ENCODE measurements at places on chromosomes 4 and X.
A peak's percentile ranks its signal among the peaks of the same experiment; 100 is the strongest.

DNA sequence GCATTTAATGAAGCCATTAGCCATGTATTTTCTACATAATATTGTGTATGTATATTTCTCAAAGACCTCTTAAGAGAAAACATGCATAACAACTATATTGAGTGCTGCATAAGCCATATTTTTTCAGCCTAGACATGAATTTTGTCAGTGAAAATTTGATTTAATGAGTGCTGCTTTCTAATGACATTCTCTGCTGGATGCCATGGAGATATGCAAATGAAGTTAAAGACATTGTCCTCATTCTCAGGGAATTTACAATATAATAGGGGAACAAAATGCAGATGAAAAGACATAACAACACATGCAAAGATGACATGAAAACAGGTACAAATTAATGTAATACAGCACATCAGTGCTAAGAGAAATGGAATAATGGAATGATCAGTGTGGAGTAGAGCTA is 118.7 kb downstream of the ATOH1 start:
- DNase-seq = no peak

- DNase-seq = no peak
These were observed 4.8 kb downstream of the FRMPD3 start for GRCh38 chrX:107454302-107454701.

DNA sequence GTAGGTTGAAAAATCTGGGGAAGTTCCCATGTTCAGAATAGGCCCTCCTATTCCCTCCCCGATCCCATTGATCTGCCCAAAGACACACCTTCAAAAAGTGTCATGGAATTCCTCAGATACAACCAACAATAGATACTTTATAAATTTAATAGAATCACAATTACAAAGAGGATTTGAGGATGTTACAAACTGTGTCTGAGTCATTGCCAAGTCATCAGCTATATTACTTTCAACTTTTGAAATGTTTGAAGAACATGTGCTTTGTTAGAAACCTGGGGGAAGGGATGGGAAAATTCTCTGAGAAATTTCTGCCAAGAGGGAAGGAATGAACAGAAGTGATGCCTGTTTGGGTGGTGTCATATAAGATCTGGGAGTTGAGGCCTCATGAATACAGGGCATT is 46.7 kb downstream of the KCNIP4 start:
- DNase-seq = no peak

- DNase-seq = no peak
These were observed 67.7 kb downstream of the THOC2 start for GRCh38 chrX:123665197-123665596.

DNA sequence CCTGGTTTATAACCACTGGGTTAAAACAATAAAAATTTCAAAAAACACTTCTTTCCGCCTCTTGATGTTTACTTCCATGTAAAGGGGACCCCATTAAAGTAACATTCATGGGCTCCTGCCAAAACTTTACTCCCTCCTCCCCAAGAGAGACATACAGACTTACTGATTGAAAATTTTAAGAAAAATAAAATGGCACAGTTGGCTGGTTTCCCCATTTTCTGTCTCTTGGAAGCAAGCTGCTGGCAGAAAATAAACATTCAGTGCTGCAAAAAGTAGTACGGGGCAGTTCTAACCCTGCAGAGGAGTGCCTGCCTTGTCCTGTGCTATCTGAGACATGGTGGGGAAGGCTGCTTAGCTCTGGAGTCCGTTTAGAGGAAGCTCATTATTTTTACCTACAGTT is 187.3 kb upstream of the INTU start:
- DNase-seq = no peak

GRCh38 chrX:46687619-46688018 is 71.3 kb downstream of the SLC9A7 start:
- DNase-seq = no peak

DNA sequence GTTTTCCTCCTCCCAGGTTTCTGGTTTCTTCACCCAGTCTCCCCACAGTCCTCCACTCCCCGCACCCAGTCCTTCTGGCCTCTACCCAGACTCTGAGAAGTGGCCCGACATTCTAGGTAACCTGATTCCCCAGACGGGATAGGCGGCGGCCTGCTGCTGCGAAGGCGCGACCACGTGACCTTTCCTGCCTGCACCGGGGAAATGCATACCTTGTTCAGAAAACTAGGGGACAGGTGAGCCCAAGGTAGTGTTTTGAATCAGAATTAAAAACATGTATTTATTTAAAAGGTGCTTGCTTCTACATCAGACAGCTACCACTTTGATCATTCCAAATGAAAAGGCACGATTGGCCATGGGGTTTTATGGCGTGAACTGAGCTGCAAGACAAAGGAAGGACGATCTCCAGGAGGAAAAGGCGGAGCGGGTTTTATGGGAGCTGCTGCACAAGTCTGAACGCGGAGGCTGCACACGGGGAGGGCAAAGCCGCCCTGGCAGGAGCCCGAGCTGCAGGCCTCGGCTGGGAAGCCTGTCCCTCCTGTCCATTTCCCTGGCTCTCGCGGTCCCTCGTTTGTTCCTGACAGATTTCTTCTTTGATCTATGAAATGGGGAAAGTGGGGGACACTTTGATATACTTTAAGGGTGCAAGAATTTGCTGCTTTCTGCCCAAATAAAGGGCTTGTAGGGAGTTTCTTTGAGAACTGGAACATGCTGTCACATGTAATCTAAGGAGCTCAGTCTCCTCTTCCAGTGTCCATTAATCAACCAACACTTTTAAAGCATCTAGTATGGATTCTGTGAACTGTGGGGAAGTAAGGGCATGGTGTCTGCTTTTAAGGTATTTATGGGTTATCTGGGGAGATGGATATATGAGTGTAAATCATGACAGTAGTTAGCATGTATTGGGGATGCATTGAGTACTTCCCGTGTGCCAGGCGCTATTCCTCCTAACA is 150.9 kb downstream of the SPRY1 start:
- DNase-seq = no peak

DNA sequence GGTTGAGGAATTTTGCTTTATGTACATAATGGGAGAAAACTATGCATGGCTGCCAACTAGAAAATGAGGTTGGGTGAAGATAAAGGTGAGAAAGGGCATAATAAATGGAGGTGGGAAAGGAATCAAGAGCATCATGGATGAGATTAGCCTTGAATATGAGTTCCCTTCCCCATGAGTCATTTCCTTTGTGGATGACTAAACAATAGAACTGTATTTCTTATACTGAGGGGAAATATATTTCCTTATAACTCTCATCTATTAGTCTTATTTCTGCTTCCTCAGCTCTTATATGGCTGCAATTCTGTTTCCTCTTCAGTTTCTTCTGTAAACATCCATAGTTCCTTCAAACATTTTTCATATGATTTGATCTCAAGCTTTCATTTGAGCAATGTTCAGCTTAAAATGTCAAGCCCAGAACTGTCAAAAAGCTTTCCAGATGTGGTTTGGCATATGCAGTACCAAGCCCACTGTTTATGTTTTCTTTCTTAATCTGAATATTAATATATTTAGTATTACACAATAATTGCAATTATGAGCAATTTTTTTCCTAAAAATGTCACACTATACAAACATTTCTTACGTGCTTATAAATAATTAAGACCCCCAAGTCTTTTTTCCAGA is 100.7 kb upstream of the GRPR start:
- no peak for DNase-seq

DNA sequence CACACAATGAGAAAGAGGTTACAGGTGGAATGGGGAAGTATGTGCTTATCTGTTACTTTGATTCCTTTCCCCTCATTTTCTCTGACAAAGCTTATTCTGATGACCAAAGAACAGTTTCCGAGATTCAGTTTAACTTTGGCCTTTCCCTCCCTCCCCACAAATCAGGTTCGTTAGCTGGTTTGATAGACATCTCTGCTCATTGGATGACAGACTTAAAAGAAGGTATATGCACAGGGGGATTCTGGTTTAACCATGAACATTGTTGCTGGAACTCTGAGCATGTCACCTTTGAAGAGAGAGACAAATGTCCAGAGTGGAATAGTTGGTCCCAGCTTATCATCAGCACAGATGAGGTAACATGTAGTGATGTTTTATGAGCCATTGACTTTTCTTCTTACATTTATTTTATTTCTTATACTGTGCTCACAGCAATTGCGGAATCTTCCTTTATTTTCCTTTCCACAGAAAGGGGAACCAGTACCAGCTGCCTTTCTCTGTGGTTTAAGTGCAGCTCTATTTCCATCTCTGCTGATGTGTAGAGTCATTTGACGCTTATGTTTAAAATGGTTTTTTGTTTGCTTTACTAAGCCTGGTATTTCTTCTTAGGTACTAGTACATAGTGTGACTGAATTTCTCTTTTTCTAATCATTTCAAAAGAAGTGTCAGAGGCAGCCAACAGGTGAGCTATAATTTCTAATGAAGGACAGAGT is 125.0 kb downstream of the AKAP4 start:
- no peak for DNase-seq

GRCh38 chr4:70678383-70678999 is 9.8 kb upstream of the UTP3 start:
- DNase-seq = no peak

- no peak for DNase-seq
These were observed 147.1 kb downstream of the CAMK2D start for GRCh38 chr4:113614414-113614813.

- DNase-seq = no peak
These were observed 335.2 kb downstream of the UBE2NL start for GRCh38 chrX:144219035-144219434.

DNA sequence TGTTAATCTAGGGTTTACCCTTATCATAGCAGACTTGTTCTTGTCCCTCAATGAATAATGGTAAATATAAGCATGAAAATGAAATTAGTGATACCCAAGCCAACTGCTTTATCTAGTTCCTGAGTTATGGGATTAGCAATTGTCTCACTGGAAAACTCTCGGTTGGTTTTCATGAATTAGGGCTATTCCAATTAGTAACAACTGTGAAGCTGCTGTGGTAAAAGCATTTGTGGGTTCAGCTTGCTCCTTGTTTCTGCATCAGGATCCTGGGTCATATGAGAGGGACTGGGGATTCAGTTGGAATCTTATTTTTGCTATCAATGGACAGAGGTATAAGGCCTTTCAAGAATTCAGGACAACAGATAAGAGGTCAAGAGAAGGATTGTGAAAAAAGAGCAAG is 50.2 kb downstream of the DCX start:
- DNase-seq = no peak

GRCh38 chrX:50067435-50068284 is 133.1 kb downstream of the AKAP4 start:
- peak; percentile 67 for DNase-seq

- DNase-seq = no peak
These were observed 40.0 kb upstream of the ARSJ start for GRCh38 chr4:114019276-114019968.

DNA sequence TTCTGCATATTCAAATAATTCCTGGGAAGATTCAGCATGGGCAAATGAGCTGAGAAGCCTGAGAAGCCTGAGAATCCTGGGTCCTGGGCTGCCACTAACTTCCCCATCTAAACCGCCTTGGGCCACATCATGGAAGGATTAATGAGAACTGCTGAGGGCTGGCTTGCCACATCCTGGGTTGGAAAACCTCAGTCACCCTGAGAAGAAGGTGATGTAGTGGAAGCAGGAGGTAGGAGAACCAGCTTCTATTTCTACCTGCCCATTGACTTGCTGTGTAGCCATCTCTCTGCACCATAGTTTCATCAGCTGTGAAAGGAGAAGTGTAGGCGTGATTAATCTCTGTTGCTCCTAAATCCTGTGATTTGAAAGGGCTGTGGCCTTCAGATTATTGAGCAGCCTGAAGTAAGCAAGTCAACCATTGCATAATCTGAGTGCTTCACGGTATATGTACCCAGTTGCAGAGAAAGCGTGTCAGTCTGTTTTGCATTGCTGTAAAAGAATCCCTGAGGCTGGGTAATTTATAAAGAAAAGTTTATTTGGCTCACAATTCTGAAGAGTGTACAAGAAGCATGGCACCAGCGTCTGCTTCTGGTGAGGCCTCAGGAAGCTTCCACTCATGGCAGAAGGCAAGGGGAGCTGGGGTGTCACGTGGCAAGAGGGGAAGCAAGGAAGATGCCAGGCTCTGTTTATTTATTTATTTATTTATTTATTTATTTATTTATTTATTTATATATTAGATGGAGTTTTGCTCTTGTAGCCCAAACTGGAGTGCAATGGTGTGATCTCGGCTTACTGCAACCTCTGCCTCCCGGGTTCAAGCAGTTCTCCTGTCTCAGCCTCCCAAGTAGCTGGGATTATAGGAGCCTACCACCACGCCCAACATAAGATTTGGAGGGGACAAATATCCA is 140.9 kb upstream of the ATP6AP2 start:
- DNase-seq = no peak

DNA sequence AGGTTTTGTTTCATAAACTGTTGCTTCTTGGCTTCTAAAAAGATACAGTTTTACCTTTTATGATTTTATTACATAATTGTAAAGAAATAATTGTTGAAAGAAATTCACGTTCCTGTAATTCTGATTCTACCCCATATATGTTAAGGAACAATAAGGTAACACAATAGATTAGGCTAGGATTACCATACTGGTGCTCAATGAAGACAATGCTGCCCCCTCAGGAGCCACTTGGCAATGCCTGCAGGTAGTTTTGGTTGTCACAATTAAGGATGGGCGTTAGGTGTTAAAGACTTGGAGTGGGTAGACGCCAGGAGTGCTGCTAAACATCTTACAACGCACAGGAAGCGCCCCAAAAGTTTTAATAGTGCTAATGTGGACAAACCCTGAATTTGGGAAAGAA is 133.2 kb downstream of the NLGN4X start:
- DNase-seq = no peak

DNA sequence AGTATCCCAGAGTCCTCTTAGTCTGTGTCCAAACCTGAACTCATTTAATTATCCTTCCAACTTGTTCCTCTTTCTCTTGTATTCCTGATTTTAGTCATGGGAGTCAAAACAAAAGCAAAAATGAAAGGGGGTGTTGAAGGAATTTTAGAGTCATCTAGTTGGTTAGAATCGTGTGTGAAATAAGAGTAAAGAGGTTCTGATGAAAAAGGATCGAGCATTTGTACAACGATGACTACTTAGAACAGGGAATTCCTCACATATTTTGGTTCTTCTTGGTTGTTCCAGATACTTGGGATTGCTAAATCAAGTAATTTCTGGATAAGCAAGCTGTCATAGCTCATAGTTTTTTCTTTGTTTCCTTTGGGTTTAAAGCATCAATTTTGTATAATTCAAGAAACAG is 194.4 kb downstream of the BCOR start:
- DNase-seq = no peak
